ENCODE measurements at places on chromosomes 6 and 20. TPM values are rescaled to one million over a fixed set of nuclear protein-coding genes. Genes with fewer than 3 reads are reported as not detected.

- H3K4me3 ChIP-seq: no peak overlapping the region
- no peaks in the 10 kb centered on the region for H3K4me1 ChIP-seq
- H3K36me3 ChIP-seq: no peaks in the 10 kb centered on the region
- no peak for DNase-seq
Measured at GRCh38 chr6:10033223-10033829, 381.5 kb downstream of the TFAP2A start.

GRCh38 chr6:112310439-112311125, 36.5 kb upstream of the RFPL4B start:
- H3K27me3 ChIP-seq: peaks cover 2% of the 10 kb centered on the region
- H3K4me3 ChIP-seq: no peak overlapping the region
- peaks cover 14% of the 10 kb centered on the region for H3K4me1 ChIP-seq

DNA sequence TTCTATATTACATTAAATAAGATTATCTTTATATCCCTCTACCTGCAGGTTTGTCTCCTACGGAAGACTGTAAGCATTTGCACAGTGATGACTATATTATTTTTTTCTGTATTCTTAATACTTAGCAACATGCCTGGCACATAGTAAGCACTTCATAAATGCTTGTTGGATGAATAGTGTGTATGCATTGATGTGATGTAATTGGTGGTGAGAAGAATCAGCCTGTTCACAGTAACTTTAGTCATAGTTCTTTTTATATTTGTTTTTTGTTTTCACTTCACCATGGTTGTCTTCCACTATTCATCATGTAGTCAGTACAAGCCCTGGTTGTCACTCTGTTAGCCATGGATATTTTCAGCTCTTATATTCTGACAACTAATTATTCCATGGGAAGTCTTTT, 184.0 kb upstream of the FLRT3 start:
- H3K36me3 ChIP-seq: no peaks in the 10 kb centered on the region
- H3K4me1 ChIP-seq: no peaks in the 10 kb centered on the region
- H3K27me3 ChIP-seq: no peaks in the 10 kb centered on the region
- DNase-seq: no peak
- no peak overlapping the region for H3K27ac ChIP-seq

DNA sequence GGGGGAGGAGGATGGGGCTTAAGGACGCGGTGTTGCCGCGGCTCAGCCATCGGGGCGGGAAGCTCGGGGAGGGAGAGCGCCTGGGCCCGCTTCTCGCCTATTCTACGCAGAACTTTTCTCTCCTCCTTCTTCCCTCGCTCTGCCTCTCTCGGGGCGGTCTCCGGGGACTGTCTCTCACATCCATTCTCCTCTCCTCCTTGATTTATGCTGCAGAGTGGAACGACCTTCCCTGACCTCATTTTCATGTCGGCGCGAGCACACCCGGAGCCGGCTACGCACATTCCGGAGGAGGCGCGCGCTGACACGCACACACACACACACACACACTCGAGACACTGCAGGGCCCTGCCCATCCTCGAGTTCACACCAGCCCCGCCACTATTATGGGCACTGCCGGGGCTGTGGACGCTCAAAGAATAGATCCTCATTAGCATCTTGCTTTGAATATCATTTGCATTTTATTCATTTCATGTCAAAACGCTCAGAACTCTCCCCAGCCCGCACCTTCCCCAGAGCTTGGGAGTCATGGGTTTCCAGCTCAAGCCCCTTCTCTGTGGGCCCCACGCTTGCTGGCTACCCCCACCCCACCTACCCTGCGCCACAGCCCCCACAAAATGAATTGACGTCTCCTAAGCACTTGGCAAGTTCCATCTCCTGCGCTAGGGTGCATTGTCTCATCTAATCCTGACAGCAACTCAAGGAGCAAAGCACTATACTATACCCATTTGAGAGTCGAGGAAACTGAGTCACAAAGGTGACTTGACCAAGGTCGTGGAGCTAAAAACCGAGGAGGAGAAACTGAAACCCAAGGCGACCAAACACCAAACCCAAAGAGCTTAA, 36.8 kb downstream of the NCR2 start:
- H3K4me3 ChIP-seq: peak overlapping the region; percentile 87
- H3K36me3 ChIP-seq: no peaks in the 10 kb centered on the region
- H3K4me1 ChIP-seq: peaks cover 47% of the 10 kb centered on the region
- peak; percentile 25 for DNase-seq

- no peak overlapping the region for H3K4me3 ChIP-seq
- H3K36me3 ChIP-seq: no peaks in the 10 kb centered on the region
- H3K27me3 ChIP-seq: no peaks in the 10 kb centered on the region
Measured at GRCh38 chr20:33433465-33434234, 9.9 kb downstream of the SNTA1 start.

GRCh38 chr20:51862796-51863195, 60.5 kb upstream of the SALL4 start:
- H3K27ac ChIP-seq: no peak overlapping the region
- no peaks in the 10 kb centered on the region for H3K4me1 ChIP-seq
- H3K27me3 ChIP-seq: peaks cover 14% of the 10 kb centered on the region
- no peaks in the 10 kb centered on the region for H3K36me3 ChIP-seq
- H3K4me3 ChIP-seq: no peak overlapping the region
- no peak for DNase-seq

- peaks cover 17% of the 10 kb centered on the region for H3K27me3 ChIP-seq
- H3K27ac ChIP-seq: no peak overlapping the region
- no peaks in the 10 kb centered on the region for H3K36me3 ChIP-seq
- no peaks in the 10 kb centered on the region for H3K4me1 ChIP-seq
Measured at GRCh38 chr6:25700761-25701160, 48.7 kb downstream of the SCGN start.

- no peaks in the 10 kb centered on the region for H3K36me3 ChIP-seq
- no peaks in the 10 kb centered on the region for H3K27me3 ChIP-seq
- H3K27ac ChIP-seq: peak overlapping the region; percentile 5
- DNase-seq: no peak
- peaks cover 30% of the 10 kb centered on the region for H3K4me1 ChIP-seq
- H3K4me3 ChIP-seq: no peak overlapping the region
Measured at GRCh38 chr20:1876217-1876921, 18.8 kb upstream of the SIRPA start.

DNA sequence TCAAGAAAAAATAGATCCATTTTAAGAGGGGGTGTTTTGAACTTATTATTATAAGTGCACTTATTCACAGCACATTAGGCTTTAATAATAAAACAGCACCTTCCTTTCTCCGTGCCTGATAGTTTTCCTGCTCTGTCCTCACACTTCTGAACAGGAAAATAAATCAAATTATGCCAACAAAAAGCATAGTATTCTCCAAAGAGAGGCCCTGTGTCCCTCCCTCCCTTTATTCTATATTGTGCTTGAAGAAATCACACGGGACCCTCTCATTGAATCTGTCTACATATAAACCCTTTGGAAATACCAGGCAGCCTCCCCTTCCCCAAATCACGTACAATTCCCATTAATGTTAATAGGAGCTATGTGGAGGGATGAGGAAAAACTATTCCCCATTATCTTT, 462.9 kb upstream of the NRSN1 start:
- no peaks in the 10 kb centered on the region for H3K4me1 ChIP-seq
- no peak overlapping the region for H3K4me3 ChIP-seq
- H3K27ac ChIP-seq: no peak overlapping the region
- no peaks in the 10 kb centered on the region for H3K36me3 ChIP-seq

GRCh38 chr6:28982476-28983266, 22.4 kb downstream of the ZNF311 start:
- H3K36me3 ChIP-seq: peaks cover 8% of the 10 kb centered on the region
- peaks cover 46% of the 10 kb centered on the region for H3K4me1 ChIP-seq
- H3K4me3 ChIP-seq: peak overlapping the region; percentile 89
- DNase-seq: no peak
- peak overlapping the region; percentile 97 for H3K27ac ChIP-seq

GRCh38 chr20:63551068-63551467, 2.9 kb upstream of the FNDC11 start:
- no peaks in the 10 kb centered on the region for H3K27me3 ChIP-seq
- no peak overlapping the region for H3K27ac ChIP-seq
- H3K36me3 ChIP-seq: no peaks in the 10 kb centered on the region
- DNase-seq: no peak

- no peaks in the 10 kb centered on the region for H3K4me1 ChIP-seq
- no peaks in the 10 kb centered on the region for H3K36me3 ChIP-seq
- no peak for DNase-seq
- no peak overlapping the region for H3K4me3 ChIP-seq
- no peak overlapping the region for H3K27ac ChIP-seq
Measured at GRCh38 chr6:146650799-146651481, 52.2 kb downstream of the ADGB start.

DNA sequence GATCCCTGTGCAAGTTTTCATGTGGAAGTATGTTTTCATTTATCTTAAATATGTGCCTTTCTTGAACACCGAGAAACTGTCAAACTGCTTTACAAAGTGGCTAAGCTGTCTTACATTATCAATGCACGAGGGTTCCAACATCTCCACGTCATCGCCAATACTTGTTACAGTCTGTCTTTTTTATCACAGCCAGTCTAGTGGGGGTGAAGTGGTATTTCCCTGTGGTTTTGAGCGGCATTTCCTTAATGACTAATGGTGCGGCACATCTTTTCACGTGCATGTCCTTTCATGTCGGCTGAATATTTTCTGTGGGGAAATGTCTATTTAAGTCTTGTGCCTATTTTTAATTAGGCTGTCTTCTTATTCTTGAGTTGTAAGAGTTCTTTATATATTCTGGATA, 280.4 kb downstream of the FOXC1 start:
- no peak overlapping the region for H3K27ac ChIP-seq
- H3K4me1 ChIP-seq: peaks cover 7% of the 10 kb centered on the region
- H3K4me3 ChIP-seq: no peak overlapping the region
- H3K36me3 ChIP-seq: peaks cover 3% of the 10 kb centered on the region

- no peak for DNase-seq
- H3K4me1 ChIP-seq: no peaks in the 10 kb centered on the region
- H3K27me3 ChIP-seq: peaks cover 37% of the 10 kb centered on the region
- H3K27ac ChIP-seq: no peak overlapping the region
Measured at GRCh38 chr6:138099832-138100231, 7.4 kb downstream of the PERP start.

GRCh38 chr6:143125864-143126573, 65.3 kb downstream of the AIG1 start:
- H3K4me1 ChIP-seq: no peaks in the 10 kb centered on the region
- no peak overlapping the region for H3K27ac ChIP-seq
- H3K4me3 ChIP-seq: no peak overlapping the region
- DNase-seq: no peak

DNA sequence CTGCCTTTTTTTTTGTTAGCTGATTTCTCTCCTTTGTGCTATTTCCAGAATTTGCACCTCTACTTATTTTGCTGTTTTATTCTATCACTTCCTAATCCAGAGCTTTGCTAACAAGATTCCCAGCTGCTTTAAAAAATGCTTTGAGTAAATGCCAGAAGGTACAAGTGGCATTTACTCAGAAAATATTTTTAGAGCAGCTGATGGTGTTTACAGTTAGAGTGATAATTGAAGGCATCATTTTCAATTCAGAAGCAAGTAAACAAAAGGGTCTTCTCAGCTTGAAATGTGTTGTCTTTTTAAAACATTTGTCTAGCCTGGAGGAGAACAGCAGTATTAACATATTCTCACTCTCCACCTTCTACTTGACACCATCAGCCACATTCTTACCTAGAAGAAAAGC, 99.9 kb downstream of the OTOR start:
- no peak overlapping the region for H3K4me3 ChIP-seq
- DNase-seq: no peak
- H3K27me3 ChIP-seq: no peaks in the 10 kb centered on the region
- H3K36me3 ChIP-seq: no peaks in the 10 kb centered on the region
- no peak overlapping the region for H3K27ac ChIP-seq
- H3K4me1 ChIP-seq: no peaks in the 10 kb centered on the region

DNA sequence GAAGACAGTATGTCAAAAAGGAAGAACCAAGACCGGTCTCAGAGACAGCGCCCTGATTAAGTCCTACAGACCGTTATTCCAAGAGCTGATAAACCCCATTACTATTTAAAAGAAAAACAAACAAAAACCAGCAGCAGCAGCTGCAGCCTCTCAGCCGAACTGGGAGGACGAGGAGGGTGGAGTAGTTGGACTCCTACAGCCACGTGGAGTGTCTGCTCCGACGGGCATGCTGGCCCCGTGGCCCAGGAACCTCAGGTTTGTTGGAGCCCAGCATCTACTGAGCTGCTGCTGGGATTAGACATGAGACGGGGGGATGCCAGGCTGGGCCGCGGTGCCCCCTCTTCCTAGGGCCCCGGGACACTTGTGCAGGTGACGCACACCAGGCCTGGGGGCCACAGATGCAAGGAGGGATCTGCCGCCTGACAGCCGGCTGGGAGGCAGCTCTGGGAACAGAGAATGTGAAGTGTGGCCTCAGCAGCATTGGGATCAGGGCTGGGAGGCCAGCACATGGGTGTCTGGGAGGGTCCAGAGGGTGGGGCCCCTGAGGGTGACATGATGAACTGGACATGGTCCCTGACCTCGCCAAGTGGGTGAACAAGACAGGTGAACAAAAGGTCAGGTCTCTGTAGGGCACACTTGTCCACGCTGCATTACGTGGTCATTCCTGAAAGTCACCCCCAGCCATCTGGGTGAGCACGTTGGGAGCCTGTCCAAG, 2.9 kb upstream of the ZBTB46 start:
- no peak overlapping the region for H3K4me3 ChIP-seq
- H3K4me1 ChIP-seq: peaks cover 12% of the 10 kb centered on the region
- H3K36me3 ChIP-seq: peaks cover 3% of the 10 kb centered on the region

DNA sequence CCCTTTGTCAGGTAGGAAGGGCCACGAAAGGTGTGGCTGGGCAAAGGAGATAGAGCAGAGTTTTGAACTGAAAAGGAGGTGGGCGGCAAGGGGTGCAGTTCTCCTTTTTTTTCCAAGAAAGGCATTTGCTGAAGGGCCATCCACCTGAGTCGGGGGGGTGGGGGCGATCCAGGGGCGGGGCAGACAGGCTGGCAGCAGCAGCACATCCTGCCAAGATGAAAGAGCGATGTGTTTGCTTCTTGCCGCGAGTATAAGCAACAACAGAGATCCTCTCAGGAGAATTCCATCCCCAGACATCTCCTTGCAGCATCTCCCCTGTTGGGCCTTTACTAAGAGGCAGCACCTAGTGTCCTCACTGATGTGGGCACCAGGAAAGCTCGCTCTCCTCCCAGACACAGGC, 516.5 kb downstream of the CD83 start:
- H3K36me3 ChIP-seq: no peaks in the 10 kb centered on the region
- H3K27me3 ChIP-seq: no peaks in the 10 kb centered on the region
- H3K4me1 ChIP-seq: peaks cover 64% of the 10 kb centered on the region
- H3K27ac ChIP-seq: peak overlapping the region; percentile 91
- no peak overlapping the region for H3K4me3 ChIP-seq

GRCh38 chr6:40958738-40959137, 80.3 kb downstream of the UNC5CL start:
- H3K36me3 ChIP-seq: no peaks in the 10 kb centered on the region
- DNase-seq: no peak
- no peak overlapping the region for H3K27ac ChIP-seq

MAPK13 gene
- total RNA-seq: 22.7 TPM

BPI gene
- total RNA-seq: not detected

PPIL1 gene
- 27.0 TPM for total RNA-seq

ARFGEF3 gene
- total RNA-seq: 0.02 TPM

STMN3 gene
- total RNA-seq: 6.1 TPM

ZNF311 gene
- total RNA-seq: 0.31 TPM

DEFB123 gene
- total RNA-seq: not detected

ZMYND8 gene
- total RNA-seq: 42.6 TPM

CDKN1A gene
- total RNA-seq: 46.9 TPM

MYH7B gene
- 0.20 TPM for total RNA-seq
